ENCODE measurements at places on chromosomes 1 and 21.

- DNase-seq: no peak
- H3K4me3 ChIP-seq: no peak overlapping the region
- H3K27ac ChIP-seq: no peak overlapping the region
- H3K27me3 ChIP-seq: no peaks in the 10 kb centered on the region
- no peaks in the 10 kb centered on the region for H3K36me3 ChIP-seq
- peaks cover 9% of the 10 kb centered on the region for H3K4me1 ChIP-seq
Observed at GRCh38 chr1:1299686-1300351, 7.9 kb downstream of the ACAP3 start.

GRCh38 chr1:26767714-26768113, 20.0 kb upstream of the PIGV start:
- no peak overlapping the region for H3K4me3 ChIP-seq
- no peak for DNase-seq
- H3K27ac ChIP-seq: no peak overlapping the region
- H3K27me3 ChIP-seq: no peaks in the 10 kb centered on the region

DNA sequence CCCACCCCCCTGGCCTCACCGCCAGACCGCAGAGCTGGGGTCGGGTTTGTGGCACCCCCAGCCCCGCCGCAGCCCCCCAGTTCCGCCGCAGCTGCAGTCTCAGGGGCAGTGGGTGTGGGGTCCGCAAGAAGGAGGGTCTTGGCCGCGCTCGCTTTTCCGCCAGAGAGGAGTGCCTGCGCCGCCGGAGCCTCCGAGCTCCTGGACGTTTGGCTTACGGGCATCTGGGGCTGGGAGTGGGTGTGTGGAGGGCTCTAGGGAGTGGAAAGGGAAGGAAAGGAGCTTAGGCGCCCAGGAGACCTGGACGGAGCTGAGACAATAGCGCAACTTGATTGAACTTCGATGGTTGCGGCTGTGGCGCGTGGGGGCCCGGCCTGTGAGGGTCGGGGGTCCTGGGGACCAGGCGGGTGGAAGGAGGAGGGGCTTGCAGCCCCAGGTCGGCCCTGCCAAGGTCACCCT, 88.8 kb upstream of the IPO9 start:
- H3K36me3 ChIP-seq: no peaks in the 10 kb centered on the region
- peak overlapping the region; percentile 99 for H3K4me3 ChIP-seq
- H3K27me3 ChIP-seq: no peaks in the 10 kb centered on the region
- peaks cover 23% of the 10 kb centered on the region for H3K4me1 ChIP-seq
- peak; percentile 41 for DNase-seq
- H3K27ac ChIP-seq: peak overlapping the region; percentile 81

- no peak for DNase-seq
- no peak overlapping the region for H3K27ac ChIP-seq
- no peaks in the 10 kb centered on the region for H3K36me3 ChIP-seq
- no peak overlapping the region for H3K4me3 ChIP-seq
- H3K4me1 ChIP-seq: peaks cover 11% of the 10 kb centered on the region
Observed at GRCh38 chr1:206937425-206937824, 8.8 kb downstream of the PIGR start.

DNA sequence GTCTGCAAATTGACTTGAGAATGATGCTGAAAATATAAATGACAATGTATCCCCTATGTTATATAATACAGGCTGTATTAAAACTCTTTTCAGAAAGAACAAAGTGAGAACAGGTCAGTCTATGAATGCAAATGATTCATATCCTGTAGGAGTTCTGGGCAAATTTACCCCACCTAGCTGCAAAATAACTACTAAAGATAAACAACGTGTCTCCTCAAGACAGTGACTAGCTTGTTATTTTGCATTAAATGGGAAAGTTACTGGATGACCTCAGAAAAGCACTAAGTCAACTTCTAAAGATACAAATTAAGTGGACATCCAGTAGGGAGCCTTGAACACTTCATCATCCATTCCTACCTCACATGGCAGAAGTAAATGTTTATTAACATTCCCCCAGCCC, 11.1 kb downstream of the RNF19B start:
- no peak overlapping the region for H3K27ac ChIP-seq
- no peaks in the 10 kb centered on the region for H3K27me3 ChIP-seq
- no peak for DNase-seq
- peaks cover 9% of the 10 kb centered on the region for H3K4me1 ChIP-seq

DNA sequence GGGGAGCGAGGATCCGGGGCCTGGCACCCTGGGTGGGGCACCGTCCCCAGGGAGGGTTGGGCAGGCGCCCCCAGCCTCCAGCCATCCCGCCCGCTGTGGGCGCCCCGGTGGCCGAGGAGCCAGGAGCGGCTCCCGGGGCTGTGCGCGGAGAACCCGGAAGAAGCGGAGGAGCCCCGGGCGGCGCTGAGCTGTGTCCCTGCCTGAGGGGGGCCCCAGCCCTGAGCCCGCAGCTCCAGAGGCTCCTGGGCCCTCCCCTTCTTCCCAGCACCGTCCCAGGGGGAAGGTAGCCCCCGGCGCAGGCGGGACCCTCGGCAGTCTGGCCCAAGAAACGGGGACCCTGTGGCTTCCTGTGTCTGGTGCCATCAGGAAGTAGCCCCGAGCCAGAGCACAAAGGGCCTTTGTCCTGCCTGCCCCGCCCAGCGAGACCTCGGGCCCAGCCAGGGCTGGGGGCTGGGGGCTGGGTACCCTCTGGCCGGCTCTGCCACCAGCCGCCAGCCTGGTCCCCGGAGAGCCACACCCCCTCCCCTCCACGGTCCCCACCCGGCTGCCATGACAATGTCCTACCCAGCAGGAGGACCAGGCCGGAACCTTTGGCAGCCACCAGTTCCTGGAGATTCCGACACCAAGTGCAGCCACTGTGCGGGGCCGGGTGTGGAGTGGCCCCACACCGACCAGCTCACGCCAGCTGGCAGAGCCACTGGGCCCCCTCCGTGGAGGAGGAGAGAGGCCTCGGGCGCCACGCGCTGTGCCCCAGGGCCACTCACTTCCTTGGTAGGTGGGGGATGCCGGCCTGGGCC, 15.6 kb upstream of the TTLL10 start:
- peaks cover 13% of the 10 kb centered on the region for H3K4me1 ChIP-seq
- H3K36me3 ChIP-seq: no peaks in the 10 kb centered on the region
- peak overlapping the region; percentile 99 for H3K27ac ChIP-seq
- H3K27me3 ChIP-seq: no peaks in the 10 kb centered on the region
- H3K4me3 ChIP-seq: peak overlapping the region; percentile 9
- DNase-seq: peak; percentile 73

- H3K36me3 ChIP-seq: no peaks in the 10 kb centered on the region
- H3K4me1 ChIP-seq: no peaks in the 10 kb centered on the region
- H3K27me3 ChIP-seq: no peaks in the 10 kb centered on the region
Observed at GRCh38 chr1:21855257-21856096, 43.4 kb downstream of the LDLRAD2 start.

DNA sequence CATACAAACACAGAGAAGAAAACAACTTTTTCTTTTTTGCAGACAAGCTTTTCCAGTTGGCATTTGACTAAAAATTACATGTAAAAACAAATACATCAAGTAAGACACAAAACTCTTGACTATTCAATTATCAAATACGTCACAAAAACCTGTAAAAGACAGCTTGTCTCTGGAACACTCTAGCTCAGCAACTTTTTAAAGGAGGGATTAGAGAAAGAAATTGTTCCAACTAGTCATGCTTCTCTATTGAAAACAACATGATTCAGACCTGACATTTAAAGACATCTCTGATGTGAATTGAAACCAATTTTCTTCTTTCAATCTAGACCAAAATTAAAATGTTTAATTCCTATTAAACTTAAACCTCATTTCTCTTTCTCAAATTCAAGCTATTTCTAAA, 30.3 kb downstream of the SMYD3 start:
- H3K4me3 ChIP-seq: no peak overlapping the region
- H3K36me3 ChIP-seq: no peaks in the 10 kb centered on the region
- H3K27me3 ChIP-seq: no peaks in the 10 kb centered on the region
- H3K27ac ChIP-seq: no peak overlapping the region
